ENCODE measurements at places on chromosomes 1 and 21. TPM values are rescaled to one million over a fixed set of nuclear protein-coding genes. Genes with fewer than 3 reads are reported as not detected.

DNA sequence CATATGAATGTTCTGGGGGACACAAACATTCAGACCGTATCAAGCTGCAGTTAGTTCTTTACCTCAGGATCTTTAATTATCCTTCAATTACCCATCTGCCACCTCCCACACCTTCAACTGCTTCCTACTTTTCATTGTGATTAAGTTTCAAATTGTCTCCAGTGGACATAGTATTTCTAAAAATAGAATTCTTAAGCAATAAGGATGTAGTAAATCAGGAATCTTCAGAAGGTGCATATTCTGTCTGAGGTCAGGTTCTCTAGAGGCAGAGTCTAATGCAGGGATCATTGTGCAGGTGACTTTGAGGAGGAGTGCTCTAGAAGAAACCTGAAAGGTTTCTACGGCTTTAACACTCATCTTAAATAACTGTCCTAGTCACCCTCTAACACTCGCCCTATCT lies 102.6 kb upstream of the PPP2R5A start:
- no peak for ATAC-seq

Gene NOL9
- 33.2 TPM for total RNA-seq

DNA sequence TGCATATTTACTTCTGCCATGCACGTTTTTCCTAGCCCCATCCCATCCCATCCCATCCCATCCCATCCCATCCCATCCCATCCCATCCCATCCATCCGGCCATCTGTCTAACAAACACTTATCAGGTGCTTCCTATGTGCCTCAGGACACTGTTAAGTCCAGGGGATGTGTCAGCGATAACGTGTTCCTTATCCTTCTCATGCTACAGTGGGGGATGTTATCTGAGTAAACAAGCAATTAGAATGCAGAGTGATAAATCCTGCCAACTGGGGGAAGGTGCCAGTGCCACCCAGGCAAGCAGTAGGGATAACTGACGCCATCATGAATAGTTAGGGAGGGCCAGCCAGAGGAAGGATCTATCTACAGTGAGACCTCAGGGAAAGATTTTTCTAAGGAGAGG lies 304.2 kb downstream of the CAMTA1 start:
- ATAC-seq = no peak

DNA sequence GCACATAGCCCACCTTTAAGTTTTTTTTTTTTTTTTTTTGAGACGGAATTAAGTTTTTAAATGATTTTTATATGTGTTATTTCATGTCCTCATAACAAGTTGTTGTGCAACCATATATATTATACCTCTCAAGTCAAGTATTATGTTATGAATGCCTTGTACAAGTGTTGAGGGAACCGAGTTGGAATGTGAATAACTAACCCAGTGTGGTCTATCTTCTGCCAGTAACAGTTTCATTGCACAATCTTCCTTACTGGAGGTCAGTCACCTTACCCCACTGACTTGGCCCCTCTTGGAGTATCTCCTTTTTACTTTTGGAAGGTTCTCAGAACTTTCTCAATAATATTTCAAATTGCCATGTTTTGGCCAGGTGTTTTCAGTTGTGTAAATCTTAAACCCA lies 201.9 kb downstream of the CACNA1E start:
- no peak for ATAC-seq

DNA sequence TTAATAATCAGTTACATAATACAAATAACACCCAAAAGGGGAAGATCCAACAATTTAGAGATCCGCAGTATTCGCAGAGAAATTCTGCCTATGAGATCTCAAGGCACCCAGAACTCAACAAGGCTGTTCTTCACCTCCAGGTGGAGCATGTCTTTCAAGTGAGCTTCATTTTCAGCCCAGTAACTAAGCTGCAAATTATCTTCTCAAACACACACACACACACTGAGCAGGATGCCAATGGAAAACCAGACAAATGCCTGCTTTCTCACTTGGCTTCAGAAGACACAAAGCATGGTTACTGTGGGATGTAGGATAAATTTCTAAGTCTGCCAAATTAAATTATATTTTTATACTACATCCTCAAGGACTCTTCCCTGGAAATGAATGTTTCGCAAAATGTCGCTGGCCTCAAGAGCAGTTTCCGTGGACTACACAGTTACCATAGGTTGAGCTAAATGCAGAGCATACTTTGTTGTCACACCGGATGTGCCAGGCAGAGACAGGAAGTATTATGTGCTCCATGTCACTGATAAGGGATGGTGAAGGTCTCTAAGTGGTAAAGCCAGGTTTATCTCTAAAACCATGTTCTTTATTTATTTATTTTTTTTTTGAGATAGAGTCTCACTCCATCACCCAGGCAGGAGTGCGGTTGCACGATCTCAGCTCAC lies 30.3 kb downstream of the UBR4 start:
- peak; percentile 51 for ATAC-seq

DNA sequence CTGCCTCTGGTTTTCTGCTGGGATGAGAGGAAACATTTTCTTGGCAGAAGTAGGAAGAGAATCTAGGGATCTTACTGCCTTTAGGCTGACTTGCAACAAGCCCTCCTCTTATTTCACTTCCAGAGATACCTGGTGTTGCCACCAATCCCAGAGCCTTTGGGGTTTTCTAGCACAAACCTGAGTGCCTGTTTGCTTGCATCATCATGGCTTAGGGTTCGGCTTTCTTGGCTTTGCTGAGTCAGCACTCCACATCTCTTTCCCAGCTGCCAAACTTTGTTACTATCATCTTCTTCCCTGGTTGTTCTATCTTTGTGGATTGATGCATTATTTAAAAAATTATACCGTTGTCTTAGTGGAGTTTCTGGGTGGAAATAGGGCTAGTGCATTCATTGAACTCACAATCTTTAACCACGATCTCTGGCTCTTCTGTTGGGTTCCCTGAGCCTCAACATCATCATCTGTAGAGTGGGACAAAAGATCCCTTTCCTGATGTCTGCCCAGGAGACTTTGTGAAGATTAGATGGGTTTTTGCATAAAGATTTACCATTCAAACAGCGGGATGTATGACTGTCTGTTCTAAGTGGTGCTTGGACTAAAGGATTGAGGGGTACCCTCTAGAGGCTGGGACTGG lies 76.6 kb upstream of the SELENON start:
- ATAC-seq = no peak

All from activated T-helper 17 cell treated with anti-CD3 and anti-CD28 coated beads, Interleukin-2, amount 50 U/mL, for 72 hours (primary cell).